CD4-positive, alpha-beta T cell treated with Interleukin-21 for 1 hour (primary cell): ENCODE measurements at places on chromosomes 6 and 20.

DNA sequence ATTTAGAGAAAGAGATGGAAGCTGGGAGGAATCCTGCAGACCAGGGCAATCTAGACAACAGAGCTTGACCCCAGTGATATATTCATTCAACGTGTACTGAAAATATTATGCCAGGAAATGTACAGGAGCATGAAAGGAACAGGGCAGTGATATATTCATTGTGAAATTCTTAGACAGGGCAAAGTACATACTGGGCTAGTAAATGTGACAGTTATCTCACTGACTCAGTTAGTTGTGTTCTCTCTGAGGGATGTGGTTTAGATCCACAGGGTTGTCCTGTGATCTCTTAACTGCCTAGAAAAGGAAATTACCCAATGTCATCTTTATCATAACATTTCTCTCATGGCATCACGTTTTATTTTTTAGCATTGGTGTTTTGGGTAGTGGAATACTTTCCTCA lies 891.3 kb downstream of the EYS start:
- no peak for DNase-seq

DNA sequence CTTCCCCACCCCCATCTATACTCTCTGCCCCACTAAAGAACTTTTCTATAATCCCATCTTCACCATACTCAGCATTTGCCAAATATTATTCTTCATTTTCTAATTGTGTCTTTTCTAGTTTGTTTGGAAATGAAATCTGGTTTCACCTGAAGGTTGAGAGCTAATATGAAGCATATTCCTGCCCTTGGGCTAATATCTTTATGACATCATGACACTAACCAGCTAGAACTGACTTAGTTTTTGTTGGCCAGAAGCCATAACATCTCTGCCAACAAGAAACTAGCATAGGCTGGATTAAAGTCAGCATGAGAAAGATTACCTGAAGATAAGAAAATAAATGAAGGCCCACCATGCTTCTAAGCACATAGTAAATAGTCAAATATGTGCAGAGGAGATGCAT lies 16.7 kb downstream of the UNC5CL start:
- no peak for DNase-seq

DNA sequence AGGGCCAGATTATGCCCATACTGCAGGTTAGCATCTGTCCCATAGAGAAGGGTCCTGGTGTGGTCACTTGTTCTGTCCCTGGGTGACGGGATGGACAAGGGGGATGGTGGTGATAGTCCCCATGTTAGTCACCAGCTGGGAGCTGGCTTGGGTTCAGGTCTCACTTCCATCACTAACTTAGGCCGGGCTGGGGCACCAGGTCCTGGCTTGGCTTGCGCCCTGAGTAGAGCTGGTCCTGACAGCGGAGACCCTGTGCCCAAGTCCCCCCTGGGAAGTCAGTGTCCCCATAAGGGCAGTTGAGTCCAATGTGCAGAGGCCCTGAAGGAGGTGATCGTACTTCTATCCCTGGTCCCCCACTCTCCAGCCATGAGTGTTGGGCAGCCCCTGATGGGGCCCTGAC lies 52.6 kb downstream of the ANKRD60 start:
- DNase-seq, result no peak

DNA sequence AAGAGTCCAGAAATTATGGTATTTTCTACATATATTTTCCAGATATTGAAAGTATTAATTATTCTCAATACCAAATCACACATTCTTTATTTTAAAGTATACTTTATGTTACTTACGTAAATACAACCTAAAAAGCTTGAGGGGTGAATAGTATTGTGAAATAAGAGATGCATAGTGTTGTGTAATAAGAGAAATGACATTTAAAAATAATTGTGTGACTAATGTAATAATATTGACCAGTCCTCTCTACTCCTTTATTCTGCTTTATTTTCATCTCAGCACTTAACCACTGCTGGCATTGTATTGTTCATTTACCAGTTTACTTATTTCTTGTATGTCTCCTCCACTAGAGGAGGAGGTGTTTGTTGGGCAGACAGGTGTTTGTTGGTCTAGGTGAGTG lies 135.6 kb downstream of the EYA4 start:
- no peak for DNase-seq

DNA sequence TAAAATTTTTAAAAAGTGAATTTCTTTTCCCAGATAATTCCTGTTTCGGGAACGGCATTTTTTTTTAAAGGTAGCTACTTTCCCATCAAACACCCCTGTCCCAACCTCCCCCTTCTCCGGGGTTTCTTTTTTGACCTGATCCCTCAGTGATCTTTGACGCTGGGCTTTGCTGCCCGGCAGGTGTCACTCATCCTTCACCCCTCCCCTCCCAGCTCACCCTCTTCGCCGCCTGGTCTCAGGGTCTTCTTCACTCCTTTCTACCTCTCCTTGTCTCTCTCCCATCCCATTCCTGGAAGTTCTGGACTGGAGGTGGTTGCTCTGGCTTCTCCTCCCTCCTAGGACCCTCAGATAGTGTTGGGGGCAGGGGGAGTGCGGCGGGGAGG lies 329 bp upstream of the GPR6 start:
- DNase-seq, result no peak
